ENCODE measurements at places on chromosomes 16 and 17.

- DNase-seq: no peak
These were observed 17.1 kb downstream of the MPRIP start for GRCh38 chr17:17059301-17059890.

GRCh38 chr17:58527306-58527705 is 12.9 kb upstream of the MTMR4 start:
- no peak for DNase-seq

GRCh38 chr17:27622986-27623385 is 8.0 kb upstream of the LGALS9 start:
- DNase-seq: no peak

- no peak for DNase-seq
These were observed 47.8 kb upstream of the HAS3 start for GRCh38 chr16:69057400-69058378.

DNA sequence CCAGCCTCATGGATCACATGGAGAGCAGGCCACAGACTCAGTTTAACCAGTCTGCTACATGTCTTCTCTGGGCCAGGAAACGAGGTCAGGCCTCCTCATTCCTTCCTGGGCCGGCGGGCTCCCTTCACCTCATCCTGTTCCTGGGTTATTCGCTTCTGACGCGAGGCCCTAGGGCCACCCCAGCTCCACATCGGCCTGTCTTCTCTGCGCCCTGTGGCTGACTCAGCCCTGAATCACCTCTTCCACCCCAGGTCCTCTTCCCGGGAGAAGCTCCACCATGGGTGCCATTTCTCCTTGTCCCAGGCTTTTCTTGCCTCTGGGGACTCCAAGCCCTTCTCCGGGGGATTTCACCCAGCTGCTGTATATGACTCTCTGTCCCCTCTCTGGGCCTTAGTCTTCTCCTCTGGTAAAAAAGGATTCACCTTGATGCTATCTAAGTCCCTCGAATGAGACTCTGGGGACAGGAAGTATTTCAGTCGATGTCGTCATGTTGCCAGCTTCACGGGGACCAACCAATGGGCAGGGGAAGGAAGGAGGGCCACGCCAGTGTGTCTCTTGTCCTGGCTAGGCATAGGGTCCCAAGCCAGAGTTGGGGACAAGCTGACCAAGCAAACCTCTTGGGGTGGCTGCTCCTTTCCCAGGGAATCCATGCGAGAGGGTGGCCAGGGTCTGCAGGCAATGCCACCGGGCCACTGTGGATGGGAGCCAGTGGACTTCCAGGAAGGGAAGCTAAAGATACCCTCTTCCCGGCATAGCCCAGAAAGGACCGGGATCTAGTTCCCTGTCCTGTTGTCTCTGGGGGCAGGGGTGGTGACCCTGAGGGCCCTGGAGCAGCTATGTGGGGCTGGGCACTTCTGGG is 58.7 kb downstream of the SOCS3 start:
- no peak for DNase-seq

DNA sequence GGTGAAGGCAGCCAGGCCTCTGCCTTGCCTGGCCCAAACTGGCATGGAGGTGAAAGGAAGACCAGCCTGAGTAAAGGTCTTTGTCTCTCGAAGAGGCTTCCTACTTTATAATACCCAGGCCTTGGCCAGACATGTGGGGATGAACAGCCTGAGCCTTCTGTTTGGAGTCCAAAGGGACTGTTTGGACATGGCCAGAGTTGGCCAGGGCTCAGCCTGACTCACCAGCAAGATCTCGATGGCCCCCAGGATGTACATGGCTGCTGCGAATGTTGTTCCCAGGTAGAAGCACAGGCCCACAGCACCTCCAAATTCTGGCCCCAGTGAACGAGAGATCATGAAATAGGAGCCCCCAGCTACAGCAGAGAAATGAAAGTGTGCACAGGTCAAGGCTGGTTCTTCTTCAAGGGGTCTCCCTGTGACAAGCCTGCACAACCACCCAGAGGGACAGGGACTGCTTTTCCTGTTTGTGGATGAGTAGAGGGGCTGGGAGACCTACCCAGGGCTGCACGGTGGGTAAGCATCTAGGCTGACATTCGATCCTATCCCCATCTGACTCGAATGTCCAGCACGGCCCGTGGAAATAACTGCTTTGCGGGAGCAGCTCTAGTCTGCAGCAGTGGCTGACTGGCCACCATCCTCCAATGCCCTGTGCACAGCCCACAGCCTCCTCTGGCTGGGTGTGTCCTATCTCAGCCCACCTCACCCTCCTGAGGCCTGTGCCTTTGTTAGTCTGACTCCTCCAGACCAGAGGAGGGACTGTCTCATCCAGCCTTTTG is 10.7 kb upstream of the LCAT start:
- DNase-seq: no peak

DNA sequence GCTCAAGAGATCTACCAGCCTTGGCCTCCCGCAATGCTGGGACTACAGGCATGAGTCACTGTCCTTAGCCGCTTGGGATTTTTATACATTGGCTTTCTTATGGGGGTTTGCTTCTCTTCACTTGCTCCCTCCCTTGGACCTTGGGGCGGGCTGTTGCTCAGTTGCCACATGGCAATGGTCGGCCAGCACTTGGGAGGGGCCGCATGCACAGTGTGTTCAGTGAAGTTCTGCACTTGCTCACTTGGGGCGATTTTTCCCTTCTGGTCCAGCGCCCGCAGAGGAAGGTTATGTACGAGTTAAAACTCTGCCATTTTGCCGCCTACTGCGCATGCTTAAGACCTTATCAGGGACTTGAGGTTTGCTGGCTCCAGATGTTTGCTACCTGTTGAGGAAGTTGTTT is 1367.6 kb upstream of the CDH8 start:
- no peak for DNase-seq

GRCh38 chr17:81221371-81221841 is 1.4 kb downstream of the CEP131 start:
- no peak for DNase-seq

- no peak for DNase-seq
These were observed 100.8 kb downstream of the HS3ST3A1 start for GRCh38 chr17:13500947-13501346.

- no peak for DNase-seq
These were observed 5.5 kb downstream of the KNOP1 start for GRCh38 chr16:19712418-19713058.

DNA sequence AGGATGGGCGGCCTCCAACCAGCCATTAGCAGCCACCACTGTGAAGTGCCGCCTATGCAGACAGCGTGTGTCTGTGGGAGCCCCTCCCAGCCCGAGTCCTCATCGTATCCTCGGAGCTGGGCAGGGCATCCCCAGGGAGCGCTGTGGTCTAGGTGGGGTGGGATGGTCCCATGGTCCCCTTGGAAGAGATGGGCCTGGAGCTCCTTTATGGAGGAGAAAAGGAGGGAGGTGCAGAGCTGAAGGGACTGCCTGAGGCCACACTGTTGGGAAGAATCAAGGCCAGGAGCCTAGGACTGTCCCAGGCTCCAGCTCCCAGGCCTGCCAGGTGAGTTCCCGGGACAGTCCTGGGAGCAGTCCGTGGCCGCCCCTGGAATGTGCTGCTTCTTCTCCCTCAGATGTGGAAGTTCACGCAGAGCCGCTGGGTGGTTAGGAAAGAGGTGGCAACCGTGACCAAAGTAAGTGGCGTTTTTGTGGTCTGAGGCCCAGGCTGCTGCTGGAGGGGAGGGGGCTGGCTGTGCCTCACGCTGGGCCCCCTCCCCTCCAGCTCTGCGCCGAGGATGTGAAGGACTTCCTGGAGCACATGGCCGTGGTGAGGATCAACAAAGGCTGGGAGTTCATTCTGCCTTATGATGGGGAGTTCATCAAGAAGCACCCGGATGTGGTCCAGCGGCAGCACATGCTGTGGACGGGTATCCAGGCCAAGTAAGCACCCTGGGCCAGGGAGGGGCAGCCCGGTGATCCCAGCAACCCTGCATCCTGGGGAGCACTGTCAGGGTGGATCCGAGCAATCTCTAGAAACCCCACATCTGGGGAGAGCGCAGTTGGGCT is 27.0 kb downstream of the POLR3E start:
- no peak for DNase-seq

DNA sequence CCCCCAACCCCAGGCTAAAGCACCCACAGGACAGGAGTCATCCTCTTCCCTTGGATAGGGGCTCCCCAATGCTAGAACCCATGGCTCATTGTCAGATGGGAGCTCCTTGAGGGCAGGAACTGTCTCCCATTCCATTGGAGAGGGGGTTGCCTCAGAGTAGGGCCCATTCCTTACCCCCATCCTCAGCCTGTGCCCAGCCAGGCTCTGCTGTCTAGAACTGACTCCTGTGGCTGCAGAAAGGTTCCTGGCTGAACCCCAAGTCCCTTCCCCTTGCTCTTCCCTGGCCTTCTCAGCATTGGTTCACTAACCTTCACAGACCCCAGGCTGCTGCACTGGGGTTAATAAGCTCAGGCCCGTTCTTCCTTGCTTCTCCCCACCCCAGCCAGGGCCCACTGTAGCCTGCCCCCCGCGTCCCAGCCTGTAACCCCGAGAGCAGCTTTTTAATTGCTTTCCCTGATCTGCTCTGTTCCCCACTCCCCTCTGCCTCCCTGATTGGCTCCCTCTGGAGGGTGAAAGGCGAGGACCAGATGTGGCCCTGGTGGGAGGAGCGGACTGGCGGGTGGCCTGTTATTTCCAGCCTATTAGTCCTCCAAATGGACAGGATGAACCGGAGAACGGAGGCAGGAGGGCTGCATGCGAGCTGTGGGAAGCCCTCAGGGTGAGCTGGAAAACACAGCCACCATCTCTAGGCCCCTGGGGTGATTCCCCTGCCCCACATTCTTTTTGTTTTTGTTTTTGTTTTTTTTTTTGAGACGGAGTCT is 6.0 kb upstream of the GFAP start:
- DNase-seq: no peak

DNA sequence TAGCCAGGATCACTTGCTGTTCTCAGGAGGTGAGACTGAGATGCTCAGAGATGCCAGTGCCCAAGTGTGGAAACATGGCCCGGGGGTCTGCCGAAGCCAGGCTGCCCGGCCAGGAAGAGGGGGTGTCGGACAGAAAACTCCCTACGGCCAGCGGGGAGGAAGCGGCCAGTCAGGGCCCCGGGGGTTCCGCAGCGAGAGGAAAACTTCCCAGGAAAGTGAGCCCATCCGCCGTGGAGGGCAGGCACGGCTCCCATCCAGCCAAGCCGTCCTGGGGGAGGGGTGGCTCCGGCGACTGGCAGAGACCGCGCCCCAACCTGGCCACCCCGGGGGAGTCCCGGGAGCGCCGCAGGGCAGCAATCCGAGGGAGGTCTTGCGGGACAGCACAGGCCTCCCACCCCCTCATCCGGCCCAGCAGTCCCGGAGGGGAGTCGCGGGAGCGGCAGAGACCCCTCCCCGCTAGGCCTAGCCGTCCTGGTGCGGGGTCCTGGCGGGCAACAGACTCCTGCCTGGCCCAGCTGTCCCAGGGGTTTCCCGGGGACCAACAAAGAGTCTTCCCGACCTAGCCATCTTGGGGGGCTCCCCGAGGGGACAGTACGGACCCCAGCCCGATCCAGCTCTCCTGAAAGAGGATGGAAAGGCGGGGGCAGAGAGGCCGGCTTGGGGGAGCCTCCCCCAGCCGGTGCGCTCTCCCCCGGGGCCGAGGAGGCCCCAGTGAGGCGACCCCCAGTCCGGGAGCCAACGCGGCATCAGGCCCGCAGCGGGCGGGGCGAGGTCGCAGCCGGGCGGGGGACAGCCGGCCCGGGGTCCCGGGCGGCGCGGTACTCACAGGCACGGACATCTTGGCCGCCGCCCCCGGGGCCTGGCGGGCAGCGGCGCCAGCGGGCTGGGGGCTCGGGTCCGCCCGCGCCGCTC is 13.8 kb upstream of the BCAR1 start:
- no peak for DNase-seq

- no peak for DNase-seq
These were observed 238.7 kb upstream of the CIBAR2 start for GRCh38 chr16:85350973-85351372.

- no peak for DNase-seq
These were observed 29.5 kb downstream of the SMURF2 start for GRCh38 chr17:64632606-64633005.

DNA sequence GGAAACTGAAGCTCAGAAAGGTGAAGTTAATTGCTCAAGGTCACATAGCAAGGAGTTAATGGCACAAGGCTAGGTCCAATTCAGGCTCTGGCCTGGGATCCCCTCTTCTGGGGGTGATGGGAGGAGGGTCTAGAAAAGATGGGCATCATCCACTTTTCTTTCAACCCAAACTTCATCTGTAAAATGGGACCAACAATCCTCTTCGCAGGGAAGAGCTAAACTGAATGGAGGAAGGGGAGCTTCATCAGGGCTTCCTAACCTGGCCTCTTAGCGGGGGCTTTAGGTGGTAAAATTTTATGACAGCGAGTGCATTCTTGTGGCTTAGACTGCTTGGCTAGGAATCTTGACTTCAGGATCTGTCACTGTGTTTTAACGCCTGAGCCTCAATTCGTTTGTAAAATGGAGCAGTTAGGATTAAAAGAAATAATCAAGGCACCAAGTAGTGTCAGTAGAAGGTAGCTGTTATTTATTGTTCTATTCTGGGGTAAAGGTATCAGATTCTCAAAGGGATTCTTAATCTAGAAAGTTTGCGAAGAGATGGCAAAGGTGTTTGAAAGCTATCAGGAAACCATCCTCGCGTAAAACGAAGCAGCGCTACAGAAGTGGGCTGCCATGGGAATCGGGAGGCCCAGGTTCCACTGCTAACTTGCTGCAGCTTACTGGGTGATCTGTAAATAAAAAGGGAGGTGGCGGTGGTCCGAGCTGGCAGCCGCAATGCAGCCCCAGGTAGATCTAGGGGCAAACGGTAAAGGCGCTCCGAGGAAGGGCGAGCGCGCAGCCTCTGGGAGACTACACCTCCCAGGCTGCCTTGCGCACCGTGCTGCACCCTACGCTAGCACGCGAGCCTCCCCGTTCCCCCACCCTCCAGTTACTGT is 1.5 kb upstream of the SRCAP start:
- DNase-seq: no peak

- no peak for DNase-seq
These were observed 1.4 kb downstream of the MSL1 start for GRCh38 chr17:40122999-40123810.

DNA sequence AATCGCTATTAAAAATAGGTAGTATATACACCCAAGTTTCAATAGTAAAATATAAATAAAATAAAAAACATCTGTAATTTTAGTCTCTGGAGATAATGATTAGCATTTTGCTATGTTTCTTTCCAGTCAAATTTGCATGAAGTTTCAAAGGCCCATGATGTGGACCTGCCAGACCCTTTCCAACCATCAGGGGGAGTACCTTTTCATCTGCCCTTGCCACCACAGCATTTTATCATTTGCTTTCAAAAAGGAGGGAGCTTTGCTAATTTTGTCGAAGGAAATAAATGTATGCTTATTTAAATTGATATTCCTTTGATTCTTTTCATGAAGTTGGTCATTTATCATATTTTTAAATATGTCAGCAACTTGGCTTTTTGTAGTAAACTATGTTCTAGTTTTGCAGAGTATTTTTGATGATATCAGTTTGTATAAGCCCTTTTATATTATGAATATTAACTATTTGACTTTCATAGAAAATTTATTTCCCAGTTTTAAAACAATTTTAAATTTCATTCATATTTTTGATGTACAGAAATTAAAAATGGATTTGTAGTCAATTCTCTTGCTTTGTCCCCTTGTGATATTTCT is 115.2 kb upstream of the NETO2 start:
- peak; percentile 11 for DNase-seq

Data from NT2/D1 (cell line).